ENCODE measurements at places on chromosomes 5 and 9.

DNA sequence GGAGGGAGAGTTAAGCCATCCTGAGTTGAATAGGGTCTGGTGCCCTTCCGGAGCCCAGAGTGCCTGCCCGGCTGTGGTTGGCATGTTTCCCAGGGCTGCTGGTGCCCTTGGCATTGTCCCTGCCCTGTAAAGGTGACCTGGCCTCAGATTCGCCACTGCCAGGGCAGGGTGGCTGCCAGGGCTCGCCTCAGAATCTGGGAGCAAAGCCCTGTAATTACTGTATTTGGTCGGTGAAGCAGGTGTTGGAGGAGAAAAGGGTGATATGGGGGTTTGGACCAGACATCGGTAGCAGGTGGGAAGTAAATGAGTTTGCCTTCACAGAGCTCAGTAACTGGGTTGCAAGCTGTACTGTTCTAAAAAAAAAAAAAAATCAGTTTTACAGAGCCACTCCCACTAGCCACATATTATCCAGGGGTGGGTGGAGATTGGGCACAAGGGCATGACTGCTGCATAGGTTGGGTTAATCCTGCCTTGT is 47.6 kb downstream of the RGS3 start:
- DNase-seq: peak; percentile 79

DNA sequence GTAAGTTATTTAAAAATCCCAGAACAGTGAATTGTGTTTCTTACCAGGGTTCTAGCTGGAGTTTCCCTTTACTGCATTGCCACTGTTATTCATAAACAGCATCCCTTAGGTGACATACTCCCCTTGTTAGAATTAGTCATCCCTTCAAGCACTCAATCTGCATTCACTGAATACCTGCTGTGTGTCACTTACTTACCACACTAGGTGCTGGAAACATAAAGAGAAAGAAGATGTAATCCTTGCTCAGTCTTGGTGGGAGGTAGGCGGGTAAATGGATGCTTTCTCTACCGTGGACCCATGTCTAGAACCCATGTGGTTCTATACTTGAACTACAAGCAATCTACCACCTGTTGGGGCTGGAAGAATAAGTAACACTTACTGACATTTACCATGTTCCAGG is 371.6 kb downstream of the KDM4C start:
- DNase-seq: no peak

GRCh38 chr9:83794051-83794450 is 23.5 kb downstream of the GKAP1 start:
- no peak for DNase-seq

DNA sequence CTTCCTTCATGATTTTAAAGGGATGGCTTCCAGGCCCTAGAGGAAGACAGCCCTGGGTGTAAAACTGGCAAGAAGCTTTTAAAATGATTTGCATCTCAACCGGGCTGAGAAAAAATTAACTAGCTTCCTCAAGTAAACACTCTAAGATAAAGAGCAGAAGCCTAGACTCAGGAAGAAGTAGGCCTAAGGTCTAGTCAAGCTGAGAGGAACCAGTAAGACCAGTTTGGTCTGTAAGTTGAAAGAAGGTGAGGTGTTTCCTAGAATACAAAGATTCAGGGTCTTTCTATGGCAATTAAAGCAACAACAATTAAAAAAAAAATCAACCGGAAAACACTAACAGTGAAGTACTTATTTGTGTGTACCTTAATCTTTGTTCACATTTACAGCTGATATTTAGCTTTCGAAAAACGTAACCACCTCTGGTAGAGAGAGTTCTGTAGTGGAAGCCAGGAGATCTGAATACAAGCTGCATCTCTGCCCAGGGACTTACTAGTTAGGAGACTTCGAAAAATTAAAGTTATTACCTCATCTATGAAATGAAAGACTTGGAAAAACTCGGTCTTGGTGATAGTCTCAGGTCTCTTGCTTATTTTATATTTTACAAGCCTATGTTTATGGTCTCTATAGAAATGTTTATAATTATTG is 75.7 kb downstream of the TUSC1 start:
- DNase-seq: no peak

GRCh38 chr9:715743-716400 is 125.6 kb upstream of the DMRT1 start:
- no peak for DNase-seq

DNA sequence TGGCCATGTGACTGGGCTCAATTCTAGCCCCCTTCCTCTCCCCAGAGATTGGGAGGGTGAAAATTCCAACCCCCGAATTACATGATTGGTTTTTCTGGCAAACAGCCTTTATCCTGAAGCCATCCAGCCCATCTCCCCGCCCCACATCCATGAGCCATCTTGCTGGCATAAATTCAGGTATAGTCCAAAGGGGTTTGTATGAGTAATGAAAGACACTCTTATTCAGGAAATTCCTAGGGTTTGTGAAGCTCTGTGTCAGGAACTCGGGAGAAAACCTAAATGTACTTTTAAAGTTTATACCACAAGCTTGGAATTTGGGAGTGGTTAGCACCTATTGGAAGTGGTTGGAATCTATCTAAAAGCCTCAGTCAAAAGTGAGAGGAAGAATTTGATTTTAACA is 80.6 kb upstream of the SIMC1 start:
- no peak for DNase-seq

GRCh38 chr9:70119786-70120185 is 76.1 kb downstream of the MAMDC2 start:
- DNase-seq: no peak

- no peak for DNase-seq
These were observed 660.3 kb downstream of the ISL1 start for GRCh38 chr5:52043543-52043942.

- no peak for DNase-seq
These were observed 26.9 kb downstream of the ZNF484 start for GRCh38 chr9:92850898-92851297.

GRCh38 chr9:15220658-15221318 is 86.2 kb downstream of the TTC39B start:
- DNase-seq: no peak

DNA sequence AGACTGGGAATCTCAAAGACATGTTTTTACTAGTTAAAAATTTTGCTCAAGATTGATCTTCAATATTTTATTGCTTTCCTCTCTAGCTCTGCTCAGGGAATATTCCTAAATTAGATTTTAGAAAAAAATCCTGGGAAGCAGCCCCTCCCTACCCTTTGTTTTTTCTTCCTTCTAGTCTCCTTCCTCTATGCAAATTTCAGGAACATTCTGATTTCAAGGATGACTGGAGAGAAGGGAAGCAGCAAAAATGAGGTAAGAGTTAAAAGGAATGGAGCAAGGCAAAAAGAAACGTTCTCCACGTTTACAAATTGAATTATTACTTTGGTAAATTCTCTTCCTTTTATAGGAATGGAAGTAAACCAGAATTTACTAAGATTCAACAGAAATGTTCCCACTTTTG is 493.4 kb upstream of the TUSC1 start:
- no peak for DNase-seq

DNA sequence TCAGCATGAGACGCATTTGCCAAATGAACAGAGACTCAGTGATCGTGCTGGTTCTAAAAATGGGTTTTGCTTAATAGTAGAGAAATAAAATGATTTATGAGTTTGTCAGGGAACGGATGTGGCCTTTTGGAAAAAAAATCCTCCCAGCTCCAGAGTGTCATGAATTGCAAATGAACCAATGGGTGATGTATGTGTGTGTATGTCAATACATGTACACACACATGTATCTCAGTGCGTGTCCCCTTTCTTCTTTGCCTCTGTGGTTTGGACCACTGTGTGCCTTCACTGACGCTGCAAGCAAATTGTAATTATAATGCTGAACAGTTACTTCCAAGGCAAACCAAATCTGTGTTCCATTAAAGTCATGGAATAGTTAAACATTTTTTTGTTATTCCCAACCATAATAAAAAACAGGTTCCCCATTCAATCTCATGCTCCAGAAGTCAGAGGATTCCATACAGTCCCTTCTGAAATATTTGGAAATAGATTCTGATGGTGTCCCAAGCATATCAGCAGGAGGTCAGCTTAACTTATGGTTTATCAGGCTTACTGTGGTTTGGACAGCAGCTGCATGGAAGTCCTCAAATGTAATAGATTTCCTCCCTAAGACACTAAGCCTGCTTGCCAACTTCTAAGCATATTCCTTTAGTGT is 630.5 kb downstream of the ACTL7B start:
- DNase-seq: no peak

DNA sequence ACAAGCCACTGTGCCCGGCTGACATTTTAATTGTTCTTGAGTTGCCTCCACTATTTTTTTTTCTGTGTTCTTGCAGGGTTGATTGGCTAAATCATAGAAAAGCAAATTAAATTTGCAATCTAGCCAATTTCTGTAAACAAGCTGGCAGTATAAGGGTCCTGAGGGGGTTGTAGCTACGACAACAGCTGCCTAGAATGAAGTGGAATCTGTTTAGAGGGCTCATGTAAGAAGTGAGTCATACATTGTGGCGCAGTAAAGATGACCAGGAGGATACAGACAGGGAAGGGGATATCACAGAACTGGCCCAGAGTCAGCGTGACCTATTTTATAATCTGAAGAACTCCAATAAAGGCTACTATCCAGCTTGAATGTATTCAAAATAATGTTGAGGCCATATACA is 82.2 kb upstream of the TLE1 start:
- DNase-seq: no peak

DNA sequence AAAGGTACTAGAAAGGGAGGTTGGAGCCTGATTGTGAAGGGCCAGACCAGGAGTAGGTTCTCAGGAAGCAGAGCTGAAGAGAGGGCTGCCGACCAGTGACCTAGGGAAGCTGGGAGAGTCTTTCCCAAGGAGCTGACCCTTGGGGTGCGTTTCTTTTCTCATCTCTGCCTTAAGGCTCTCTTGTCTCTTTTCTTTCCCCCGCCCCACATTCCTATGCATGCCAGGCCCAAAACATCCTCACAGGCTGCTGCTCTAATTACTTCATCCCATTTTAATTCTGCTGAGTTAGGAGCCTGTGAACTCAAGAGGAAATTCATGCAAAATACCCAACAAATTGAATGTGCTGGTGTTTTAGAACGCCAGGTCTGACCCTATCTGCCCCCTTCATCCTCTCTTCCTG is 46.9 kb upstream of the HSPA9 start:
- no peak for DNase-seq

- DNase-seq: no peak
These were observed 428.3 kb upstream of the CDH6 start for GRCh38 chr5:30765227-30765626.

- no peak for DNase-seq
These were observed 144.0 kb downstream of the CAAP1 start for GRCh38 chr9:26748449-26749058.

DNA sequence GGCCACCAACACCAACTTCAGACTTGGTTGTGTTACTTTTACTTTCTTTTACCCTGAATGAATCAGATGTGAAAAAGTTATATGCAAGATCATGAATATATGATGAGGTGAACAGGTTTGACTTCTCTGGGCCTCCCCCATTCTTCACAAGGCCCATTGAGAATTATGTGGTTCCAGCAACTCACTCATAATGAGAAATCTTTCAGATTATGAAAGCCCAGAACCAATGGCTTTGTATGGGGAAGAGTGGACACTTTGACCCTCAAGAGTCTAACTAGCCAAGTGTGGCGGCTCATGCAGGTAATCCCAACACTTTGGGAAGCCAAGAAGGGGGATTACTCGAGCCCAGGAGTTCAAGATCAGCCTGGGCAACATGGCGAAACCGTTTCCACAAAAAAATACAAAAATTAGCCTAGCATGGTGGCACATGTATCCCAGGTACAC is 16.1 kb upstream of the LNPEP start:
- DNase-seq: no peak
